Thymus (tissue), 14 donors: ENCODE measurements at places on chromosomes 7 and 10. TPM values are rescaled to one million over a fixed set of nuclear protein-coding genes. Genes with fewer than 3 reads are reported as not detected.

The CFAP70 gene
- total RNA-seq: 1.7 TPM

The COL26A1 gene
- 3.0 TPM for total RNA-seq

The MEOX2 gene
- 4.4 TPM for total RNA-seq

The ZNF727 gene
- 0.24 TPM for total RNA-seq

The C10orf95 gene
- total RNA-seq: 0.19 TPM

The OR6V1 gene
- not detected for total RNA-seq

The PRF1 gene
- 9.1 TPM for total RNA-seq

The NME8 gene
- total RNA-seq: 1.0 TPM

The SLC18A3 gene
- total RNA-seq: not detected

DNA sequence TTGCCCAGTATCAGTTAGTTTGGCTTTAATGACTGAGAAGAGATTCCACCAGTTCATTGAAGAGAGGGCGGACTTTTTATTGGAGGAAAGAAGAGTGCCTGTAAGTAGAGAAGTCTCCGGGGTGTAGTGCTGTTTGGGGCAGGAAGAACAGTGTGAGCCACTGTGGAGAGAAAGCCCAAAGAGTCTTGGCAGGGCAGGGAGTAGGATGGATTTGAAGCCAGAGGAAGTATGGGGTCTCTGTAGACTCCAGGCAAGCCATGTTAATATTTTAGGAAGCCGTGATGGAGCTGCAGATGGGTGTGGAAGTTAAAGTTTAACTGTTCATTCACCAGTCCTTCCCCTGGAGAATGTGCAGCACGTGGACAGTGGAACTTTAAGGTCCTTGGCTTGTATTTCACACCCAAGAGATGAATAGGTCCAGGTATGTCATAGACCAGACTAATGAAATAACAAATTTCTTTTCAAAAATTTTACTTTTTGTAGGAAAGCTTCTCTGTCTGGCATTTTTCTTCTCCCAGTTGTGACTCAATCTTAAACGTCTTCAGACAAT, 54.1 kb downstream of the TCF7L2 start:
- no peak for DNase-seq

GRCh38 chr7:65216469-65216868, 157.2 kb upstream of the ZNF92 start:
- DNase-seq: peak; percentile 65

GRCh38 chr7:129751916-129752315, 140.4 kb downstream of the NRF1 start:
- DNase-seq: no peak

DNA sequence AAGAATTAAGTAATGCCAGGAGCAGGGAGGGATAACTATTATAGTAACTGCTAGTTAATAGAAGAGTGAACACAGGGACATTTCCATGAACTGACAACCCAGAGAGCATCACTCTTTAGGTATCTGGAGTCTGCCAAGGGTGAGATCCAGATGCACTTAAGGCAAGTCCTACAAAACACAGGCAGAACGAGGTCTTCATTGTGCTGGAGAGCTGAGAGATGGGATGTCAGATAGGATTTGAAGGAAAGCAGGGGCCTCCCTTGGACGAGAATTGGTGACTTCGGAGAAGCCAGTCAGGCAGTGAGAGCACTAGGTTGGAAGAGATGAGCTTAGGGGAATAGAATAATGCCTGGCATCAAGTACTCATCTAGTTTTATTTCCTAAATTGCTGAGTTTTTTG, 684.5 kb downstream of the GATA3 start:
- no peak for DNase-seq

DNA sequence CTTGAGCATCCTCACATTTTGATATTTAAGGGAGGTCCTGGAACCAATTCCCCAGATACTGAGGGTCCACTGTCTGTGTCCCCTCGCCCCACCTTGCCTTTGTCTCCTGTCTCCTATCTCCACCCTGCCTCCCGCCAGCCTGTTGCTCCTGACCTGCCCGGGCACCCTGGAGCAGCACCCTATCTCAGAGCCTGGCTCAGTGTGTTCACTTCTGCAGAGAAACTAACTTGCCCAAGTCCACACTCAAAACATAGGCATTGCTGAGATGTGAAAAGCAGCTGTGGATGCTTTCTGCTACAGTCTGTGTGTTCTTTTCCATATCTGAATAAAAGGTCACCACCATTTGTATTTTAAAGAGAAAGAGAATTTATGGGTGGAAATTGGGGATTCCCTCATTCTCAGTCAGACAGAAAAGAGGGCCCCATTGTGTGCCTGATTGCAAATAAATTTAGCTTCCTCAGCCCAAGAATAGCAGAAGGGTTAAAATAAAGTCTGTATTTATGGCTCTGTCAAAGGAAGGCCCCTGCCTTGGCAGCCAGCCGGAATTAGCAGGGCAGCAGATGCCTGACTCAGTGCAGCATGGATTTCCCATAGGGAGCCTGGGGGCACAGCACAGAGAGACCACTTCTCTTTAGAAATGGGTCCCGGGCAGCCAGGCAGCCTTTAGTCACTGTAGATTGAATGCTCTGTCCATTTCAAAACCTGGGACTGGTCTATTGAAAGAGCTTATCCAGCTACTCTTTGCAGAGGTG, 161.3 kb downstream of the EGFR start:
- no peak for DNase-seq

DNA sequence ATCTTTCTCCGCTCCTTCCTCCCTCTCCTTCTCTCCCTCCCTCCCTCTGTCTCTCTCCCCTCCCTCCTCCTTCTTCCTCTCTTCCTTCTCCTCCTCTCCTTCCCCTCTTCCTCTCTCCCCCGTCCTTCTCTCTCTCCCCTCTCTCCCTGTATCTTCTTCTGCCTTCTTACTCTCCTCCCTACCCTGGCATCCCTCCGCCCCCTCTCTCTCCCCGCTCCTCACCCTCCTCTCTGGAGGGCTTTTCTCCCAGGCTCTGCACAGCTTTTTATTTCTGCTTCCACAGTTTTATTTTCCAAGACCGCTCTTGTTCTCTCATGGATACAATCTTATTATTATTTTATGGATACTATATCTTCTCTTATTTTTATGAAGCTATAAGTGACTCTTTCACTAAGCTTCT, 32.6 kb downstream of the AP5Z1 start:
- no peak for DNase-seq

DNA sequence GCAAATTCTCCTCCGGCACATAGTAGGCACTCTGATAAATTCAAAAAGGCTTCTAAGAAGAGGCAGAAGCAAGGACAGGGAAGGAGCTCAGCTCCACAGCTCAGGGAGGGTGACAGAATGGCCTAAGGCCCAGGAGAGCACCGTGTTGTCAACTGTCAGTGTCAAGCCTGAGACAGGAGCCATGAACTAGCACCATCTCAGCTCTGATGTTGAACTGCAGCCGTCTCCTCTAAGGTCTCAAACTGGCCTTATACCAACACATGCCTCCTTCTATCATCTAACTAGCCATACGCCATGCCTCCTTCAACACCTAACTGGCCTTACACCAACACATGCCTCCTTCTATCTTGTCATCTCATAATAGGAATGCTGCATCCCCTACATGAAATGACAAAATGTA, 73.0 kb downstream of the IGF2BP3 start:
- DNase-seq: no peak

DNA sequence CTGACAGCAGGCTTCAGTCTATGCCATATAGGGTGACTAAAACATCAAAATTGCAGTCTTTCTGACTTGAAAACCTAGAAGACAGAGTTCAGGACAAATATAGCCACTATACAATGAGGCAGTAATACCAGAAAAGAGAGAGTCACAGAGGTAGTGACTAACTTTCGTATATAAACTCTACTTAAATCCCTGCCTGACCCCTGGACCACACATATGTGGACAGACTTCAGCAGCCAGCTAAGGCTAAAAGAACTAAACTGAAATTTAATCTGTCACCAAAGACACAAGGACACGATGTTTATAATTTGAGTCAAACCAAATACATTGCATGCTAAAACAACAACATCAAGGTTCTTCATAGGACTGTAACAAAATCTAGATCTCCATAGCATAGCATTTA, 64.6 kb upstream of the MACROH2A2 start:
- DNase-seq: no peak

GRCh38 chr10:82477776-82478175, 602.8 kb downstream of the NRG3 start:
- no peak for DNase-seq

DNA sequence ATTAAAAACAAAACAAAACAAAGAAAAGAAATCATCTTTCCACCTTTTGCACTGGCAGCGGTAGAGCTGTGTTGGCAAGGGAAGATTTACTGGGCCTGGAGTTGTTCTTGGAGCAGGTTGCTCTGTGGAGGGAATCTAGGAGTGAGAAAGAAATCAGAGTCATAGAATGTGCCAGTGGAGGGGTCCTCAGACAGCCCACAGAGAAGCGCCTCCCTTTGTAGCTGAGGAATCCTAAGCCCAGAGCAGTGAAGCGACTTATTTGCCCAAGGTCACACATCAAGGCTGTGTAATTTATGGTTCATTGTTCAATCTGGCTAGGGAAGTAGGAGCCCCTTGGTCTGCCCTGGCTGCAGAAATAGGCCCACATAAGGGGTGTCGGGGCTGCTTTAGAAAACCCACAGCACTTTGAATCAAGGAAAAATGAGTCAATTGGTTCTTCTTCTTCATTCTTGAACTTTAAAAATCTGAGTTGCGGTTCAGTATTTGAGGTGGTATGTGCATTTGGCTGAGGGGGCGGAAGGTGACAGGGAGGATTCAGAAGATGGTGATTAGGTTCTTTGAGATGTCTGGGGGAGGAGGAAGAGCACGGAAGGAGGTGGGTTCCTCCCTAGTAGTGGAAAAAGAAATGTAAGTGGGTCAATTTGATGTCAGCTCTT, 253.7 kb downstream of the PTEN start:
- peak; percentile 76 for DNase-seq

DNA sequence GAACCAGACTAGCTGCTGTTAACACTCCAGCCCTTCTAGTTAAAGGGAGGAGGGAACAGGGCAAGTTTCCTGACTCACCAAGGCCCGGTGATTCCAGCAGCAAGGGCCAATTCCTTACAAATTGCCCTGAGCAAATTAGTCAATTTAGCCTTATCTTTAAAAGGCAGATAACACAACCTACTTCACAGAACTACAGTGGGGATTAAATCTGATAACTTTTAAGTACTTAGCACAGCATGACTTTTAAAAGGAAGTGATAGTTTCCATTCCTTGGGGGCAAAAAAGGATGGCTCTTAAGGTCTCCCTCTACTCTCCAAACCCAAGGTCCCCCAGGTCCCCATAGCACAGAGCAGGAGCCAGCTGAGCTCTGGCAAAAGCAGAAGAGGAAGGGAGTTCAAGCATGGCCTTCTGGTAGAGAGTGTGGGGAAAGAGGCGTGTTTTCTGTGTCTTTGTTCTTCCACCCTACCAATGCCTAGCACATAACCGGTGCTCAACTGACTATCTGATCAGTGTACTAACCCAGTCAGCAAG, 4.0 kb downstream of the CDCA7L start:
- peak; percentile 41 for DNase-seq
